WTC11 (cell line): ENCODE measurements at places on chromosomes 12 and 14.

GRCh38 chr14:91796617-91797347 lies 64.9 kb upstream of the CATSPERB start:
- no peak overlapping the region for H3K4me3 ChIP-seq
- H3K27me3 ChIP-seq: no peaks in the 10 kb centered on the region
- H3K36me3 ChIP-seq: peaks cover 22% of the 10 kb centered on the region
- no peaks in the 10 kb centered on the region for H3K4me1 ChIP-seq
- DNase-seq: no peak
- no peak overlapping the region for H3K27ac ChIP-seq

DNA sequence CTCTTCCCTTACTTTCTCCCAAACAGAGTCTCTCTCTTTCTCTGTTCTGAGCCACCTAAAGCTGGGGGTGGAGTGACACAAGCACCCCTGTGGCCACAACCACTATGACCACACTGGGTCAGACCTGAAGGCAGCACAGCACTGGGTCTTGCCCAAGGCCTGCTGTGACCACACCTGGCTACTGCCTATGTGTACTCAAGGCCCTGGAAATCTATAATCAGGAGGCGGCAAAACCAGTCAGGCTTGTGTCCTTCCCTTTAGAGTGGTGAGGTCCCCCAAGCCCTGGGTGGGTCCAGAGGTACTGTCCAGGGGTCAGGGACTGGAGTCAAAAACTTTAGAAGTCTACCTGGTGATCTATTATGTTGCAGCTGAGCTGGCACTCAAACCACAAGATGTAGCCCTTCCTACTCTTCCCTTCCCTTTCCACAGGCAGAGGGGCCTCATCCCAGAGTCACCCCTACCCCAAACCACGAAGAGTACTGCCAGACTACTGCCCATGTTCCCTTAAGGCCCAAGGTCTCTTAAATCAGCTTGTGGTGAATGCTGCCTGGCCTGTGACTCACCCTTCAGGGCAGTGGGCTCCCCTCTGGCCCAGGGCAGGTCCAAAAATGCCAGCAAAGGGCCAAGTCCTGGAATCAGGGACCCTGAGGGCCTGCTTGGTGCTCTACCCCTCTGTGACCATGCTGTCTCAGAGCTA lies 179.8 kb upstream of the DYRK2 start:
- H3K4me1 ChIP-seq: peaks cover 22% of the 10 kb centered on the region
- H3K27me3 ChIP-seq: peaks cover 3% of the 10 kb centered on the region; the same call in 1 of the 2 replicates
- no peak overlapping the region for H3K27ac ChIP-seq
- no peak for DNase-seq

- DNase-seq: no peak
- no peak overlapping the region for H3K27ac ChIP-seq
- H3K4me3 ChIP-seq: no peak overlapping the region
Observed at GRCh38 chr12:126757326-126757725, 1509.6 kb upstream of the TMEM132C start.

DNA sequence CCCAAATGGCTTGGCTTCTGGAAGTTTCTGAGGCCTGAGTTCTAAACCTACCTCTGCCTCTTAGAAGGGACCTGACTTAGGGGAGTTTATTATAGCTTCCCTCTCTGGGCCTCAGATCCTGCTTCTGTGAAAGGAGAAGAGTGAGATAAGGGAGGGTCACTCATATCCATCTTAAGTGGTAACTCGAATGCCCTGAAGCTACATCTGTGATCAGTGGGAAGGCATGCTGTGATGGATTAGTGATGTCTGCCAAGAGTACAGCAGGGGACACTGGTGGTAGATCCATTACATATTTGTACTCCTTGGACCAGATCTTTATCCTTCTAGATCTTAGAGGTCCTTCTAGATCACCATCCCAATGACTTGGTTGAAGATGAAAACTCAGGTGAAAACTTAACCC lies 97.8 kb upstream of the NOS1 start:
- no peaks in the 10 kb centered on the region for H3K4me1 ChIP-seq
- H3K27me3 ChIP-seq: no peaks in the 10 kb centered on the region
- no peaks in the 10 kb centered on the region for H3K36me3 ChIP-seq

DNA sequence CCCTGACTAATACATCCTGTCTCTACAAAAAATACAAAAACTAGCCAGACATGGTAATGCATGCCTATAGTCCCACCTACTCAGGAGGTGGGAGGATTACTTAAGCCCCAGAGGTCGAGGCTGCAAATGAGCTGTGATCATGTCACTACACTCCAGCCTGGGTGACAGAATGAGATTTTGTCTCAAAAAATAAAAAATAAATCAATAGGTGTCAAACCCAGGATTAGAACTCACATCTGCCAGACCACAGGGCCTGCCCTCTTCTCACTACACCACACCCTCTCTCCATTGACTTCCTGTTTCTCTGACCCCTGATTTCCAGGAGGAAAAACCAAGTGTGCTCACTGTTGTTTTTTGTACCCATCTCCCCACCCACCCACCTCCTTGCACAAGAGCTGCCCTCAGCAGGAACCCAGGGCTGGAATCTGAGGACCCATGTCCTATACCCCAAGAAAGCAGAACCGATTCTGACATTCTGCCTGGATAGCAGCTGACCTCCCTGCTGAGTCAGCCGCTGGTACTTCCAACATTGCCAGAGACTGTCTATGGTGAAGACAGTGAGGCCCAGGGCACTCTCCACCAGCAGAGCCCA lies 6.2 kb downstream of the CMKLR1 start:
- H3K4me1 ChIP-seq: peaks cover 16% of the 10 kb centered on the region
- DNase-seq: no peak
- H3K27ac ChIP-seq: no peak overlapping the region
- H3K27me3 ChIP-seq: peaks cover 3% of the 10 kb centered on the region; the same call in 1 of the 2 replicates

GRCh38 chr12:75086091-75087038 lies 123.3 kb downstream of the KCNC2 start:
- H3K4me1 ChIP-seq: no peaks in the 10 kb centered on the region
- no peak overlapping the region for H3K4me3 ChIP-seq
- H3K36me3 ChIP-seq: no peaks in the 10 kb centered on the region

DNA sequence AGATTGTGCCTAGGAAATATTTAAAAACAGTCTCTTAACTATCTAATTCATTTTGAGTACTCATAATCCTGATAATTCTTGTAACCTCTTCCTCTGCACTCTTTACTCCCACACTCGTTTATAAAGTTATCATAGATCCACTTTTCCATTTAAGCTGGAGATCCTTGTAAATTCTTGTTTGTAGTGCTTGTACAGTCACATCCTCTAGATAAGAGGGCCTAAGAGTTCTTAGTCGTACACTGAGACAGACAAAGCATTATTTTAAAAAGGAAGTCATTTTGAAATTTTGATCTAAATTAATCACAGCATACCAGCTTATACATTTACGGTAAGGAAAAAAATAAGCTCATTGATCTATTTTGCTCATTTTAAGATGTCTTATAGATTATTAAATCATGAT lies 42.5 kb downstream of the LMO3 start:
- no peak overlapping the region for H3K27ac ChIP-seq
- no peak for DNase-seq
- H3K4me1 ChIP-seq: peaks cover 17% of the 10 kb centered on the region
- H3K4me3 ChIP-seq: no peak overlapping the region

- H3K27me3 ChIP-seq: peaks cover 91% of the 10 kb centered on the region
- no peaks in the 10 kb centered on the region for H3K36me3 ChIP-seq
- DNase-seq: peak; percentile 52
- H3K27ac ChIP-seq: no peak overlapping the region
- H3K4me1 ChIP-seq: peaks cover 31% of the 10 kb centered on the region
Observed at GRCh38 chr12:94149781-94150239, 1.4 kb downstream of the PLXNC1 start.

GRCh38 chr12:128190052-128190451 lies 76.9 kb upstream of the TMEM132C start:
- peaks cover 12% of the 10 kb centered on the region; the same call in 1 of the 2 replicates for H3K27me3 ChIP-seq
- DNase-seq: no peak
- H3K4me1 ChIP-seq: no peaks in the 10 kb centered on the region
- H3K4me3 ChIP-seq: no peak overlapping the region
- H3K36me3 ChIP-seq: peaks cover 53% of the 10 kb centered on the region

DNA sequence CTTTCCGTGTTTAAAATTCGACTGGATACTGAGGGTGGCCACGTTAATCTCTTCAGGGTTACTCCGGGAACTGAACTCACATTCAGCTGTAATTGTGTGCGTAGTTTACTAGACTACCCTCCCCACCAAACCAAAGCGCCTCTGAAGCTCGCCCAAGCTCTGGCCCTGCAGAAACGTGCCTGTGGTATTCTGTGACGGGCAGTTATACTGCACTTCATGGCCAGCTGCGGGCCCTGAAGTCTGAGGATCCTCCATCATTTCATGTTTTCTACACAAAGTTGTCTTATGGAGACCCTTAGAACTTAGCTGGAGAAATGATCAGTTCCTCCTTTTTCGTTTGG lies 688 bp downstream of the ZNF26 start:
- DNase-seq: no peak
- H3K27me3 ChIP-seq: no peaks in the 10 kb centered on the region; the same call in 1 of the 2 replicates
- peaks cover 13% of the 10 kb centered on the region for H3K4me1 ChIP-seq
- peaks cover 44% of the 10 kb centered on the region for H3K36me3 ChIP-seq
- H3K27ac ChIP-seq: no peak overlapping the region; the same call in 1 of the 2 replicates

- H3K27ac ChIP-seq: no peak overlapping the region
- DNase-seq: no peak
- no peaks in the 10 kb centered on the region for H3K36me3 ChIP-seq
- H3K4me3 ChIP-seq: no peak overlapping the region
- H3K27me3 ChIP-seq: peaks cover 4% of the 10 kb centered on the region; the same call in 1 of the 2 replicates
Observed at GRCh38 chr12:58668871-58669270, 251.4 kb downstream of the LRIG3 start.

GRCh38 chr12:31819427-31819826 lies 90.6 kb upstream of the AMN1 start:
- no peak overlapping the region for H3K27ac ChIP-seq
- H3K27me3 ChIP-seq: no peaks in the 10 kb centered on the region
- H3K36me3 ChIP-seq: peaks cover 5% of the 10 kb centered on the region; the same call in 1 of the 2 replicates
- DNase-seq: no peak
- no peak overlapping the region for H3K4me3 ChIP-seq

- H3K27me3 ChIP-seq: no peaks in the 10 kb centered on the region
- peaks cover 31% of the 10 kb centered on the region for H3K4me1 ChIP-seq
- no peaks in the 10 kb centered on the region for H3K36me3 ChIP-seq
- no peak overlapping the region for H3K27ac ChIP-seq
Observed at GRCh38 chr12:84996759-84997158, 39.3 kb downstream of the TSPAN19 start.

DNA sequence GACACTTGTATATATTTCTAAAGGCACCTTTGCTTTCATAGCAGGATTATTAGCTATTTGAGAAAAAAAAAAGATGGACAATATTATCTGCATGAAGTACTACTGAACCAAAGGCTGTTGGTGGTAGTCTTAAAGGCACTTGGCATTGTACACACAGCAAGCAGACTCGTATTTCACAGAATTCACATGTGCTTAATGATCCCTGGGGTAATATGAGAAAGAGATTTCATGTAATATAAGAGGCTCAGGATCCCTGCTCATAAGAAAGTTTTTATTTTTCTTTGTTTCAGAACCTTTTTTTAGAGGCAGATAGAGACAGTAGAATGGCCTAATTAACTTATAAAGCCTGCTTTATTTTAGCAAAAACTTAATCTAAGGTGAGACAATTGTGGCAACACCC lies 59.5 kb downstream of the SYNE2 start:
- H3K4me3 ChIP-seq: no peak overlapping the region
- no peaks in the 10 kb centered on the region for H3K36me3 ChIP-seq
- H3K4me1 ChIP-seq: peaks cover 23% of the 10 kb centered on the region
- no peaks in the 10 kb centered on the region for H3K27me3 ChIP-seq
- DNase-seq: no peak

DNA sequence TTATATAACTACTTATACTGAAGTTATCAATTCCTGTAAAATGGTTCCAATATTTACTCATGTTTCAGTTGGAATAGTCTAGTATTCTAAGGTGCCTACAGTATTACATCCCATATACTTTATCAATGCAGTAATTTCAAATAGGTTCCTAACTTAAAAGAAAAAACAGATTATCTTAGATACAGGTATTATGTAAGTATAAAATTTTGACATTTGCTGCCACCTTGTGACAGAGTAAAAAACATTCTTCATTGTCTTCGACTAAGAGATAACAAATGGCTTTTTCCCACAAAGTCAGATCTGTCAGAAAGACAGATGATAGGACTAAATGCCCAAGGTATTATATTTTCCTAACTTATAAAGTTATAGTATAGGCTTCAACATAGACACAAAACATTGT lies 78.7 kb downstream of the TXNDC16 start:
- peaks cover 14% of the 10 kb centered on the region for H3K36me3 ChIP-seq
- H3K27ac ChIP-seq: no peak overlapping the region
- no peaks in the 10 kb centered on the region for H3K27me3 ChIP-seq
- peaks cover 12% of the 10 kb centered on the region for H3K4me1 ChIP-seq

GRCh38 chr12:116797885-116798284 lies 59.8 kb downstream of the RNFT2 start:
- H3K36me3 ChIP-seq: peaks cover 39% of the 10 kb centered on the region
- no peak overlapping the region for H3K27ac ChIP-seq
- H3K27me3 ChIP-seq: no peaks in the 10 kb centered on the region

DNA sequence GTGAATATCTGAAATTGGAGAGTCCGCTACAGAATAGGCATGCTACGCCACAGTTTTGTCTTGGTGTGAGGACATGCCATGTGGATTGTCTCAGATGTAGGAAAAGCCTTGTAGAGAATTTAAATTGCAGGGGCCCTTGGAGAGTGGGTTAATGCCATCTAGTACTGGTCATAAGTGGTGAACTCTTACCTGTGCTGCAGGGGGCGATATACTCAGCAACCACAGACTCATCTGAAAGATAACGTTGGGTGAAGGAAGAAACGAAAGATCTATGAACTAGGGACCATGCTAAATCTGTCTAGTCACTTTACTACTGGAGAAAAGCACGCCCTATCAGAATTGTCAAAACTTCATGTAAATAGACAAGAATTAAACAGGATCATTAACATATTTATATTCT lies 33.7 kb upstream of the A2M start:
- H3K4me3 ChIP-seq: no peak overlapping the region
- peaks cover 10% of the 10 kb centered on the region for H3K27me3 ChIP-seq
- H3K4me1 ChIP-seq: no peaks in the 10 kb centered on the region
- DNase-seq: peak; percentile 41
- H3K36me3 ChIP-seq: peaks cover 17% of the 10 kb centered on the region

DNA sequence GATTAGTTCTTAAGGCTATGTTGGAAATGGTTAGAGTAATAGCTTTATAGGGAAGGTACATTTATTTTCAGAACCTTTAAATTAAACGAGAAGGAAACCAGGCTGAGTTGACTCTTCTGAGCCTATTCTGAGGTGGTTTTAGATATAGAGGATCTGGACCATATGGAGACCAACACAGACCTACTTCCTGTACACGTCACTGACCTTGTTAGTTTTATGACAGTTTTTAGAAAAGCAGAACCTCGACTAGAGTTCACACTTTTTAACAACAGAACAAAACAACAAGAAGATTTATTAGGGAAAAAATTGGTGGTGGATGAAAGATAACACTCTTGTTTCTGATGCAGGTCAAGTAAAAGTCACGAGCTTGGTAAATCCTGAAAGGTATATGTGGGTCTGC lies 107.1 kb downstream of the NPAS3 start:
- H3K27ac ChIP-seq: no peak overlapping the region
- DNase-seq: no peak
- H3K36me3 ChIP-seq: peaks cover 30% of the 10 kb centered on the region
- H3K27me3 ChIP-seq: no peaks in the 10 kb centered on the region
- no peak overlapping the region for H3K4me3 ChIP-seq
- H3K4me1 ChIP-seq: no peaks in the 10 kb centered on the region
